ENCODE measurements at places on chromosomes 3 and 15.
A peak's percentile ranks its signal among the peaks of the same experiment; 100 is the strongest.

DNA sequence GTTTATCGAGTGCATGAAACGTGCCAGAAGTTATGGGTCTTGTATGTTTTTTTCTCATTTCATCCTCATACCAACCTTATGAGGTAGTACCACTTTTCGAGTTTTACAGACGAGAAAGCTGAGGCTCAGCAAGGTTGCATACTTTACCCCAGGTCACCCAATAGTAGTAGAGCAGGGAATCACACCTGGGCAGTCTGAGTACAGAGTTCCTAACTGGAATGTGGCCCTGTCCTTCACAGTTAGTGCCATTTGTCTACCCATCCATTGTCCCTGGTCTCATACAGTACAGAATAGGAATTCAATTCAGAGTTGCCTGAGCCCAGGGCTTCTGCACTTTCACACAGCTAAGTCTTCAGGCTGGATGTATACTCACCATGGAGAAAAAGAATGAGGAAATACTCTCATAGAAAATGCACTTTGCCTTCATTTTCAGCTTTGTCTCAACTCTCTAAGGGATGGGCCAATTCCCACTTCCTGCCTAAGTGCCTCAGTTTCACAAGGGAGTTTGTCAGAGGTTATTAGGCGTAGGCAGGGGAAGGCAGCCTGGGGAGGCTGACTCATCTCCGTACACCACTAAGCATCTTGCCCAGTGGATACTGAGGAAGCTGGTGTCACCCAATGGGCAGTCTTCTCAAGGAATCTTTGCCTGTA lies 93.2 kb downstream of the TMEM212 start:
- no peak for DNase-seq

DNA sequence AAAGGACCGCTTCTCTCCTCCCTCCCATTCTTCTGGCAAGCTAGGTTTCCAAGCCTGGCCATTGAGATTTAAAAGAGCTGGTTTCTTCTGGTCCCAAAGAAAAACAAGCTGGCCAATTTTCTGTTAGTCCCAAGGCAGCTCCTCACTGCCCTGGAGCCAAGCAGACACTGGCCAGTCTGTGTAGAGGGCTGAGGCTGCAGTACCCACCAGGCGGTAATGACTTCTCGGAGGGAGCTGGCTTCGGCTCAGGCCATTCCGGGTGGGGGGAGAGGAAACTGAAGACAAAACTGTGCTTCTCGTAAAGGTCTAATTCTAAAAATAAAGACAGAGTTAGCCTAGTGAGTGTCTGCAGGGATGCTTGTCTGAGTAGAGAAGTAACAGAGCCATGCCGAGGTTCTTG lies 78.5 kb upstream of the SMAD3 start:
- DNase-seq, result no peak

- no peak for DNase-seq
Measured at GRCh38 chr3:8336456-8336855, 165.2 kb upstream of the LMCD1 start.

DNA sequence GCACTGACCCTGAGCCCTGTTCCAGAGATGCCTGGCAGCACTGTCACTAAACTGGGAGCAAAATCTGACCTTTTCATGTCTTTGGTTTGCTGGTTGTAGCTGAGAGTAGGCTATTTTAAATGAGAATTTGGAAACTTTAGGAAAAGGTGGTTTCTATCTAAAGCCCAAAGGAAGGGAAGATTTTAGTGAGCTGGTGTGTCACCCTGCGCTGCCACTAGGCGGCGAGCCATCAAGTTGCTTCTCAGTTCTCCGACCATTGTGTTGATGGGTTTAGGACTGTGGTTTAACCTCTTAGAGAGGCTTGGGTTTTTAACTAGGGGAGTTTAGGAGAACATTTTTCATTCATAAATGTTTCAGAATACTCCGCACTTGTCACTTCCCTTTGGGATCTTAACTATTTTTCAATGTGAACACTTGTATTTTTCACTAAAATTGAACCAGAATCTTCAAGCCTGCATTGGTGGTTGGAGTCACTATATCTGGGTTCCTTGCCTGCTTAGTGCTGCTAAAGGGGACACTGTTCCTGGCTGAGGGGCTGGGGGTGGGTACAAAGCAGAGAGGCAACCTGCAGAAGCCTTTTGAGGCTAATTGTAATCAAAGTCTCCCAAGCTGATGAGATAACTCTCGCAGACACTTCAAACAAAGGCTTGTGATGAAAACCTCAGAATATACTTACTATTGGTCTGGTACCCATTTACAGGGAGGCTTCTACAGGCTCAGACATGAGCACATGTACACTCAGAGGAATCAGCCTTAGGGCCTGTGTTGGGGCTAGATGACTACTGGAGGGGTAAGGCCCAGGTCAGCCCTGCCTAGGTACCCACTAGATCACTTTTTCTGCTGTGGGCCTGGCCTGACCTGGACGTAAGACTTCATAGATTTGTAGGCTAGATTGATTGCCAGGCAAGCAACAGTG lies 16.8 kb downstream of the EXOSC7 start:
- no peak for DNase-seq

DNA sequence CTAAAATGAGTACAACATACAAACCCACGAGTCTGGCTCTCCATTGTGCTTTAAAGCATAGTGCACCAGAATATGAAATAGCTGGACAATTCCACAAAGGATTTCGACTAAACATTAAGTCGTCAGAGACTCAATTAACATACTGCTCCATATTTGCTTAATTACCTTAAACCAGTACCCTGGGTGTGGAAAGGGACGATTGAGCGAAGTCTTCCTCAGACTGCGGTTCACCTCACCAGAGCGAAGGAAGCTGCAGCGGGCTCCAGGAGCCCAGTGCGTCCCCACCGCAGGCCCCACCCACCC lies 218 bp upstream of the TRPC1 start:
- DNase-seq, result no peak

GRCh38 chr3:53811143-53811927 lies 34.9 kb downstream of the CHDH start:
- peak; percentile 49 for DNase-seq
